CD4-positive, alpha-beta T cell (primary cell): ENCODE measurements at places on chromosomes 16 and 17.

DNA sequence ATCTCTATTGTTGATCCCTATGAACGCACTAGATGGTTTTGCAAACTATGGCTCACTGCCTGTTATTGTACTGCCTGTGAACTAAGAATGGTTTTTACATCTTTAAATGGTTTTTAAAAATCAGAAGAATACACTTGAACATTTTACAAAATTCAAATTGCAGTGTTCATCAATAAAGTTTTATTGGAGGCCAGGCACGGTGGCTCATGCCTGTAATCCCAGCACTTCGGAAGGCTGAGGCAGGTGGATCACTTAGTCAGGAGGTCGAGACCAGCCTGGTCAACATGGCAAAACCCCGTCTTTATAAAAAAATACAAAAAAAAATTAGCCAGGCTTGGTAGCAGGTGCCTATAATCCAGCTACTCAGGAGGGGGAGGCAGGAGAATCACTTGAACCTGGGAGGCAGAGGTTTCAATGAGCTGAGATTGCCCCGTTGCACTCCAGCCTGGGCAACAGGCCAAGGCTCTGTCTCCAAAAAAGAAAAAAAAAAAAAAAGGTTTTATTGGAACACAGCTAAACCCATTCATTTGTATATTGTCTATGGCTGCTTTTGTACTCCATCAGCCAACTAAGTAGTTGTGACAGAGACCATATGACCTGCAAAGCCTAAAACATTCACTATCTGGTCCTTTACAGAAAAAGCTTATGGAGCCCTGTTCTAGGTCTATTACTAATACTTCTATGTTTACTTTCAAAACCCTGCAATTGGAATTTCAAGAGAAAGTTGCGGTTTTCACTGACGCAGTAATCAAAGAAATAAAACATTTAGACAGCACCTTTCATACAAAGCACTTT lies 18.9 kb downstream of the IKZF3 start:
- DNase-seq, result no peak

DNA sequence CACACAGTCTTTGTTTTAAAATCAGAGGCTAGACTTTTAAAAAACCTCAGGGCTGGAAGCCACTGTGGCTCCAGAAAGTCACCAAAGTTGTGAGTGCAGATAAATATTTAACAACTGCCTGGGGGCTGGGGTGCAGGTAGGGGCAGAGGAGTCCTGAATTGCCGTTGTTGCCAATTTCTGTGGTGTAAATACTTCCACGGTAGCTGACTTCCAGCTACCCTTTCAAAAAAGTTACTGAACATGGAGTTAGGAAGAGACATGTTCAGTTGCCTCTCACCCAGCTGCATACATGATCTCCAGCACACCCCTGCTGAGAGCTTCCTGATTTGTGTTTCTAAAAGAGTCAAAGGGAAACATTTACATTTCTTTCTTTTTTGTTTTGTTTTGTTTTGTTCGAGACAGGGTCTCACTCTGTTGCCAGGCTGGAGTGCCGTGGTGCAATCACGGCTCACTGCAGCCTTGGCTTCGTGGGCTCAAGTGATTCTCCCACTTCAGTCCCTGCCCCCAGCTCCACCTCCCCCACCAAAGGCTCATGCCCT lies 58.7 kb downstream of the PLXDC1 start:
- DNase-seq, result no peak

DNA sequence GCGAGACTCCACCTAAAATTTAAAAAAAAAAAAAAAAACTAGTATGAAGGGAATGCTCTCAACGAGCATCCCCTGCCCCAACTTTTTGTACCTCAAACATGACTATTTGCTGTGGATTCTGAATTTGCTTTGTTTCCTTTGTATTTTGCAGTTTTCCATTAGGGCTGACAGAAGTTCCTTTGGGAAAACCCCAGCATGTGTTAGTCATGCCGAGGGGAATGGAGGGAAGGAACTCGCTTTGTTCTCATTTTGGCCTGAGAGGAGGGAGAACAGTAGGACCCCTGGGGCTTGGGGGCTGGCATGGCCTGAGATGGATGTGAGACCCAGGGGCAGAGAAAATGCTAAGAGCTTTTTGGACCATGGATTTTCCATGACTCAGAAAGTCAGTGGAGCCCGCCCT lies 20.5 kb downstream of the KRT9 start:
- no peak for DNase-seq

- DNase-seq, result no peak
These were observed 350.2 kb upstream of the CDH8 start for GRCh38 chr16:62386411-62386810.

GRCh38 chr16:52757746-52758472 lies 211.0 kb upstream of the TOX3 start:
- DNase-seq, result no peak

GRCh38 chr17:42918902-42919521 lies 18.4 kb downstream of the G6PC1 start:
- no peak for DNase-seq

GRCh38 chr17:37547986-37548385 lies 58.3 kb downstream of the DUSP14 start:
- DNase-seq, result no peak

DNA sequence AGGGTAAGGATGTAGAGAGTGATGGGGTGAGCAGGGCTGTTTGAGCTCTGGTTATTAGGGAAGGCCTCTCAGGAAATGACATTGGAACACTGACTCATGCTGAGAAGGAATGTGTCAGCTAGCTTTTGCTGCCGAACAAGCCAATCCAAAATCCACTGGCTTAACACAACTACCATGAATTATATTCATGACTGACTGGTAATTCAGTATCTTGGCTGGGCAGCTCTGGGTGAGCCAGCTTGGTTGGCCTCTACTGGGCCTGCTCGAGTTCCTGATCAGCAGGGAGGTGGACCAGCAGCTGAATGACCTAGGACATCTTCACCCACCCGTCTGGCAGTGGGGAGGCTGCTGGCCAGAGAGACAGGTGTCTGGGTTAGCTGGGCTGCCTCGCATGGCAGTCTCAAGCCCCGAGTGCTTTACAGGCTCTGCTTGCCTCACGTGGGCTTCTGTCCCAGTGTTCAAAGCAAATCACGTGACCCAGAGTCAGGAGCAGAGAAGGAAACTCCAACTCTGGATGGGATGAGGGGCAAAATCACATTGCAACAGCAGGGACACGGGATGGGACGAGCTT lies 209.4 kb downstream of the KATNIP start:
- DNase-seq, result no peak

GRCh38 chr17:83161298-83162034 lies 82.1 kb downstream of the METRNL start:
- DNase-seq, result no peak

GRCh38 chr17:27390540-27390939 lies 65.7 kb upstream of the KSR1 start:
- DNase-seq, result no peak

- DNase-seq, result no peak
These were observed 5.2 kb upstream of the AATF start for GRCh38 chr17:36943250-36944191.

- no peak for DNase-seq
These were observed 238.2 kb upstream of the NLRP1 start for GRCh38 chr17:5822281-5823060.

DNA sequence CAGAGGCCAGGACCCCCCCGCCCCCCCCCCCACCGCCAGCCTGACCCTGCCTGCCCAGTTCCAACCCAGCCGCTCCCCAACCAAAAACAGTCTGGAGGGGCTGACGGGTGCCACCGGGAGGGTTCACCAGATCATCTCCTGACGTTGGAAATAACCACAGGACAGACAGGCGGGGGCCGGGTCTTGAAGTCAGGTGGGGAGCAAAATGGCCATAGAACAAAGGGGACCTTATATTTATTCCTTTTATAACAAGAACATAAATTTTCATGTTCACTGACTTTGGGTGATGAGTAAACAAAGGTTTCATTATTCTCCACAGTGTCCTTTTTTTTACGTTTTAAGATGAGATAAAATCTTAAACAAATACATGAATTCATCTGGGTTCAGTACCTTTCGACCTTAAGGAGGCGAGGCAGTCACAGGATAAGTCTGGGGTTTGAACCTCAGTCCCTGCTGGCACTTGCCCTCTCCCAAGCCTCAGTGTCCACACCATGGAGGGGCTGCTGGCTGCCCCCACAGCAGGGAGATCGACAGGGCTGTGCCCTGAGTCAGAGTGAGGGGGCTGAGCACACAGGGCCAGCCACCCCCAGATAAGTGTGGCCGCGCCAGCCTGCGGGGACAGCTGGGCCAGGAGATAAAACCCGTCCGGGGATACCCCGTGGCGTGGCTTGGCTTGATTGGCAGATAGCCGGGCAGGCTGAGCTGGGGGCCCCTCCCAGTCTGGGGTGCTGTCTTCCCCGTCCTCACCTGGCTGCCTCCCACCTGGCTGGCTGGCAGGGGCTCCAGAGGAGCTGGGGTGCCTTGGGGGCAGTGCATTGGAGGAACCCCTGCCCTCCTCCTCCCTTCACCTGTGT lies 15.0 kb downstream of the SLC7A5 start:
- DNase-seq, result no peak

GRCh38 chr16:79776243-79776847 lies 175.8 kb upstream of the MAF start:
- no peak for DNase-seq

DNA sequence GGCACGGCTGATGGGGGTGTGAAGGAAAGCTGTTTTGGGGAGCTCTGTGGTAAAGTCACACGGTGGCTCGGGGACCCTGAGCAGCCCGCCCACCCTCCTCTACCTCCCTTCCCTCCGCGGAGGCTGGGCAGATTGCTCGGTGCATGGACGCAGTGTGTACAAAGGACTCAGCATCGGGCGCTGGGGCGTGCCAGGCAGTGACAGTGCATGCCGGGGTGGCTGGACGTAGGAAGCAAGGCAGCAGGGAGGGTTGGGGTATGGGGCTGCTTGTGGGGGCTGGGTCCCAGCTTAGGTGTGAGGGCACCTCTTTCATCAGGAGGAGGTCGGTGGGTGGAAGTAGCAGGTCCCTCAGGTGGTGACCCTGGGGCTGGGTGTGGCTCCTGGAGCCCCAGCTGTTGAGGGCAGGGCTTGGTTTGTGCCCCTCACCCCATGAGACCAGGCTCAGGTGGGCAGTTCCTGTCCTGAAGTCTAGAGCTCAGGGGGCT lies 159.9 kb upstream of the GSE1 start:
- DNase-seq, result no peak

DNA sequence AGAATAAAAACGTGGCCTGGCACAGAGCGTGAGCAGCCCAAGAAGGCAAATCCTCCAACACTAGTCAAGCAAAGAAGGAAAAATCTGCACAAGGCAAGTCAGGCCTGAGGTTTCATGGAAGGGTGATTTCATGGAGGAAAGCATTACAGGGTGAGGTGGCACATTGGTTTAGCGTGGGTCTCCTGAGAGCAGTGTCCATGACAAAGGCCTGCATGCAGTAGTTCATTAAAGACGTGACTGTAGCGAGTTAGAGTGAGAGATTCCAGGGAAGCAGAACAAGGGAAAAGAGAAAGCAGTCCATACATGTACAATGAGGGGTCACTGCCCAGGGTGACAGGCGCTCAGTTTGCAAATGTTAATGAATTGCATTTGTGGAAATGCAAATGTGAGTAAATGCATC lies 285.0 kb upstream of the ERCC4 start:
- no peak for DNase-seq

DNA sequence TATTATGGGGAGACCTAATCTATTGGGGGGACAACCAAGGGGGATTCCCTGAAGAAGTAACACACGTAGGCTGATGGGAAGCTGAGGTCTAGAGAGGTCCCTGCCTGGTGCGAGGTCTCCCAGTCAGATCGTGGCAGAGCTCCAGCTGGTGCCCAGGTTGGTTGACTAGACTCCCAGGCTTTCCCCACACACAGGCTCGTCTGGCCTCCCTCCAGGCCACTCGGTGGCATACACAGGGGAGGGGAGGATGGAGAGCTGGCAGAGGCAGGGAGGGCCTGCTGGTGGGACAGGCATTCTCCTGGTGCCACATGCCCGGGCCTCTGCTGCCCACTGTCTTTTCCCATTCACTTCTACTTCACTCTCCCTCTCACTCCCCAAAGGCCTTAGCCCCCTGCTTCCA lies 8.5 kb upstream of the SOCS3 start:
- no peak for DNase-seq

- DNase-seq, result no peak
These were observed 131.4 kb downstream of the WWOX start for GRCh38 chr16:78230832-78231231.

DNA sequence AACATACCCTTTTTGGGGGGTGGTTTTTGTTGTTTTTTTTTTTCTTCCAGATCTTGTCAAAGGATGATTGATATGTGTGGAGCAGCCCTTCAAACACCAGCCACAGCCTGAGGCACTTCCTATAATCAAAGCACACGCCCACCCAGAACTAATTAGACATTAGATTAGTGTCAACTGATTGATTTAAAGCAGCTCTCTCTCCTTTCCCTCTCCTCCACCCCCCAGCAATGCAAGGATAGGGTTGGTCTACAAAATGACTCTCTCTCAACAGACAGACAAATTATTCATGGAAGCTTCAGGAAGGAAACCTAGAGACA lies 250.3 kb upstream of the SOX9 start:
- DNase-seq, result no peak

GRCh38 chr17:9266031-9266680 lies 244.8 kb downstream of the NTN1 start:
- DNase-seq, result no peak
